Activated CD8-positive, alpha-beta memory T cell treated with anti-CD3 and anti-CD28 coated beads for 36 hours (primary cell): ENCODE measurements at places on chromosomes 13 and 19. TPM values are rescaled to one million over a fixed set of nuclear protein-coding genes. Genes with fewer than 3 reads are reported as not detected.

The CA11 gene
- 11.3 TPM for total RNA-seq

The DAND5 gene
- total RNA-seq, result not detected

The NECTIN2 gene
- 0.36 TPM for total RNA-seq

The LAIR1 gene
- 7.4 TPM for total RNA-seq

The ELAVL3 gene
- total RNA-seq, result not detected

The UPF3A gene
- 41.8 TPM for total RNA-seq

The IL17D gene
- 1.2 TPM for total RNA-seq

The CD22 gene
- total RNA-seq, result 0.13 TPM

The NEK5 gene
- total RNA-seq, result not detected

The ZIC2 gene
- total RNA-seq, result not detected

The NLRP12 gene
- total RNA-seq, result not detected

The ZNF30 gene
- 5.4 TPM for total RNA-seq

The PTPRS gene
- 1.3 TPM for total RNA-seq

The CNFN gene
- total RNA-seq, result not detected

The TEX29 gene
- total RNA-seq, result not detected

The RDH8 gene
- not detected for total RNA-seq

The FUT1 gene
- 0.17 TPM for total RNA-seq

The ZNF730 gene
- 0.59 TPM for total RNA-seq

The ZNF460 gene
- 50.9 TPM for total RNA-seq

The KASH5 gene
- total RNA-seq, result 0.15 TPM

The CGB7 gene
- total RNA-seq, result not detected

The STOML3 gene
- not detected for total RNA-seq

The ZSWIM9 gene
- 8.7 TPM for total RNA-seq

The TEX26 gene
- total RNA-seq, result not detected

The FCAR gene
- total RNA-seq, result not detected

The ACP7 gene
- total RNA-seq, result not detected

The PRODH2 gene
- total RNA-seq, result not detected

The TNNI3 gene
- total RNA-seq, result not detected

The PEAK3 gene
- 0.06 TPM for total RNA-seq

The CPAMD8 gene
- not detected for total RNA-seq
